Urinary bladder (tissue), 4 donors: ENCODE measurements at places on chromosomes 11 and 22. TPM values are rescaled to one million over a fixed set of nuclear protein-coding genes. Genes with fewer than 3 reads are reported as not detected.

The PARVG gene
- 8.5 TPM for polyA plus RNA-seq

The CYP2D6 gene
- polyA plus RNA-seq: 0.61 TPM

The GPR83 gene
- polyA plus RNA-seq: 0.08 TPM

The NTM gene
- 3.8 TPM for polyA plus RNA-seq

The TMEM191B gene
- 0.60 TPM for polyA plus RNA-seq

The LRRC10B gene
- 2.7 TPM for polyA plus RNA-seq

The EML3 gene
- 47.7 TPM for polyA plus RNA-seq

- DNase-seq: no peak
These were observed 5.2 kb downstream of the SLC25A1 start for GRCh38 chr22:19173047-19174035.

- DNase-seq: no peak
These were observed 25.5 kb downstream of the SHISAL1 start for GRCh38 chr22:44287121-44287693.

DNA sequence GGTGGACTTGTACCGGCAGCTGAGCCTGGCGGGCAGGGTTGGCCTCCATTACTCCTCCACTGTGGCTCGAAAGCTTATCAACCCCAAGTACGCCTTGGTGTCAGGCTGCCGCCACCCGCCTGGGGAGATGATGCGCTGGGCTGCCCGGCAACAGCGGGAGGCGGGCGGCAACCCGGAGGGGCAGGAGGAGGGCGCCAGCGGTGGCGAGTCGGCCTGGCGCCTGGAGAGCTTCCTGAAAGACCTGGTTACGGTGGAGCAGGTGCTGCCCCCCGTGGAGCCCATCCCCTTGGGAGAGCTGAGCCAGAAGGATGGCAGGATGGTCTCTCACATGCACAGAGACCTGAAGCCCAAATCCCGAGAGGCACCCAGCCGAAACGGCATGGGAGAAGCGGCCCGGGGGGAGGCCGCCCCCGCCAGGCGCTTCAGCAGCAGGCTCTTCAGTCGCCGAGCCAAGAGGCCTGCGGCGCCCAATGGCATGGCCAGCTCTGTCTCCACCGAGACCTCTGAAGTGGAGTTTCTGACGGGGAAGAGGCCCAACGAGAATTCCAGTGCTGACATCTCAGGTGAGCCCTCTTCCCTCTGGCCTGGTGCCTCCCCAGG lies 26.7 kb downstream of the FAM83F start:
- no peak for DNase-seq

- no peak for DNase-seq
These were observed 15.1 kb upstream of the SMIM38 start for GRCh38 chr11:69140635-69141034.

GRCh38 chr11:117582433-117582832 lies 214.6 kb downstream of the DSCAML1 start:
- DNase-seq: no peak

DNA sequence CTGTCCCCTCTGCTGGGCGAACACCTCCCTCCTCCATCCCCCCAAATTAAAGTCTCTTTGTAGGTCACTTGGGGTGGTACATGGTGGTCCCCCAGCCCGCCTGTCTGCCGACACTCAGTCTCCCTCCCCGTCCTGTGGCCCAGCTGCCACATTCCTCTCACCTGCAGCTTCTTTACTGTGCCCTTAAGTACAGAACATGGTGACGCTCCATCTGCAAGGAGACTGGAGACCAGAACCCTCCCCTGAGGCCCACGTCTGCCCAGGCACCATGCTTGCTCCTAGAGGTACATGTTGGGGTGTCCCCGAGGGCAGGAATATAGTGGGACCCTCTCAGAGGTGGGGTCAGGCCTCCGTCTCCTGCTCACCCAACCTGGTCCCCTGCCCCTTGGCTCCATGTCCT lies 5.6 kb upstream of the EHD1 start:
- no peak for DNase-seq

DNA sequence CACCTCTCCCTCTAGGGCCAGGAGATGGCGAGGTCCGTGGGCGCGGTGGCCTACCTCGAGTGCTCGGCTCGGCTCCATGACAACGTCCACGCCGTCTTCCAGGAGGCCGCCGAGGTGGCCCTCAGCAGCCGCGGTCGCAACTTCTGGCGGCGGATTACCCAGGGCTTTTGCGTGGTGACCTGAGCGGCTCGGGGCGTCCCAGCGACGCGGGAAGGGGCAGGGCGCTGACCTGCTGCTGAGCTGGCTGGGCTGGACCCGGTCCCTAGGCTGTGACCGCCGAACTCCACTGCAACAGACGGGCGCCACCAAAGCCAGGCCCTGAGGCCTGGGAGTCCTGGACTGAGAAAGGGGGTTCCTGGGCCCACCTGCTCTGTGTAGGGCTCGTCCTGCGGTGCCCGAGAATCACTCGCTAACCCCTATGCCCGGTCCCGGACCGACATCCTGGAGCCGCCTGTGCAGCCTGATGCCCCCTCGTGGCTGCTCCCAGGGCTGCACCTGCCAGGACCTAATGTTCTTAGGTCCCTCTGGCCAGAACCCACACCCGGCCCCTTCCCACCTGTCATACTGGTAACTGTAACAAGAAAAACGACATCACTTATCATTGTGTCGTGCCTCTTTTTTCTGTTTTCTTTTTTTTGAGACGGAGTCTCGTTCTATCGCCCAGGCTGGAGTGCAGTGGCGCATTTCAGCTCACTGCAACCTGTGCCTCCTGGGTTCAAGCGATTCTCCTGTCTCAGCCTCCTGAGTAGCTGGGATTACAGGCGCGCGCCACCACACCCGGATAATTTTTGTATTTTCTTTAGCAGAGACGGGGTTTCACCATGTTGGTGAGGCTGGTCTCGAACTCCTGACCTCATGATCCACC lies 15.0 kb downstream of the RHOD start:
- DNase-seq: no peak

DNA sequence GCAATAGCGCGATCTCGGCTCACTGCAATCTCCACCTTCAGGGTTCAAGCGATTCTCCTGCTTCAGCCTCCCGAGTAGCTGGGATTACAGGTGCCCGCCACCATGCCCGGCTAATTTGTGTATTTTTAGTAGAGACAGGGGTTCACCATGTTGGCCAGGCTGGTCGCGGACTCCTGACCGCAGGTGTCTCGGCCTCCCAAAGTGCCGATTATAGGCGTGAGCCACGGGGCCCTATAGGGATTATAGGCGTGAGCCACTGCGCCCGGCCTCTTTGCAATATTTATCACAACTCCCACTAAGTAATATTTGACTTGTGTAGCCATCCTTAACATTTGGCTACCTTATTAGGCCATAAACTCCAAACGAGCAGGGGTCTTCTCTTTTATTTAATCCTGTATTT lies 879 bp upstream of the CUL5 start:
- DNase-seq: no peak

DNA sequence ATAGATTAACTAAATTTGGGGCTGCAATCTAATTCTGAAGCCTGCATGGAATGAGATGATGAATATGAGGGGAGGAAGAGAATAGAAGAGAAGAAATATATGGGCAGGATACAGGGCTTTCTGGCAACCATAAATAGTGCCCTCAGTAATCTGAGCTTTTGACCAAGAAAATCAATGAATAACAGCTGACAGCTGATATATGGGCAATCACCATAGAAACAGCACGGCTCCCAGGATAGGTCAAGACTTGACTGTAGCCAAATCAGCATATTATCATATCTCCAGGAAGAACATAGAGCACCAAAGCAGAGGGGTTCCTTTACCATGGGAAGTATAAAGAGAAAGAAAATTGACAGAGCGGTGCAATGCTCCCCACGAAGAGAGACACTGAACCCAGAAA lies 643.8 kb upstream of the TENM4 start:
- DNase-seq: no peak

DNA sequence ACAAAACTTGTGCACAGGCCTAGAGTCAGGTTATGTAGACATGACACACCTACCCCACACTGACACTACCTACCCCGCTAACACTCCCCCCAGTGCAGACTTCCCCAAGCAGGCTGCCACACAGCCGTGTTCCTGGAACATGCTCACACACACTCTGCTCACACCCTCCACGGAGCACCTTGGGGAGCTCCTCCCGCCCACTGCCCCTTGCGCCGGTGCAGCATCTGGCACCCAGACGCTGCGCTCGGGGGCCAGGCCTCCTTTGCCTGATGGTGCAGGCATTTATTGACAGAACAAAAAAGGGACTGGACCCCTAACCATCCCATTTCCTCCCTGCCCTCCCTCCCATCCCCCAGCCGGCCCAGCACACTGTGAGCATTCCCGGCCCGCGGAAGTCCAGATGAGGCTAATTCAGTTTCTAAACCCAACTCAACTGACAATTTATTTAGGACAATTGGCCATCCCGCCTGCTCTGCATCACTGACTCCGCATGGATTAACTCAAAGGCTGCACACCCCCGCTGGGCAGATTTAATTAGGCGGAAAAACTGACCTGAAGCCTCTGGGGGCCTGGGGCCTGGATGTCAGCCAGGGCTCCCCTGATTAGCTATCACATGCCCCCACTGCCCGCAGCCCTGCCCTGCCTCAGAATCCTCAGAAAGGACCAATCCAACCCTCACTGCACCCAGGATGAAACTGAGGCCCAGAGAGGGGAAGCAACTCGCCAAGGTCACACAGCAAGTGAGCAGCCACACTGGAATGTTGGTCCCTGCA lies 30.1 kb downstream of the KCNC1 start:
- DNase-seq: no peak

DNA sequence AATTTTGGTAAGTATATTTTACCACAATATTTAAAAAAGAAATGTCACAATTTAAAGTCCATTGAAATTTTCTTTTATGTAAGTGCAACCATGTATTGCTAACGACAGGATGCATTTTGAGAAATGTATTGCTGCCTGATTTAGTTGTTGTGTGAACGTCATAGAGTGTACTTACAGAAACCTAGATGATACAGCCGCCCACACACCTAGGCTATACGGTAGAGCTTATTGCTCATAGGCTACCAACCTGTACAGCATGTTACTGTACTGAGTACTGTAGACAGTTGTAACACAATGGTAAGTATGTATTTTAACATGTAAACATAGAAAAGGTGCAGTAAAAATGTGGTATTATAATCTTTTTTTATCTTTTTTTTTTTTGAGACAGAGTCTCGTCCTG lies 48.1 kb downstream of the CBL start:
- DNase-seq: no peak

DNA sequence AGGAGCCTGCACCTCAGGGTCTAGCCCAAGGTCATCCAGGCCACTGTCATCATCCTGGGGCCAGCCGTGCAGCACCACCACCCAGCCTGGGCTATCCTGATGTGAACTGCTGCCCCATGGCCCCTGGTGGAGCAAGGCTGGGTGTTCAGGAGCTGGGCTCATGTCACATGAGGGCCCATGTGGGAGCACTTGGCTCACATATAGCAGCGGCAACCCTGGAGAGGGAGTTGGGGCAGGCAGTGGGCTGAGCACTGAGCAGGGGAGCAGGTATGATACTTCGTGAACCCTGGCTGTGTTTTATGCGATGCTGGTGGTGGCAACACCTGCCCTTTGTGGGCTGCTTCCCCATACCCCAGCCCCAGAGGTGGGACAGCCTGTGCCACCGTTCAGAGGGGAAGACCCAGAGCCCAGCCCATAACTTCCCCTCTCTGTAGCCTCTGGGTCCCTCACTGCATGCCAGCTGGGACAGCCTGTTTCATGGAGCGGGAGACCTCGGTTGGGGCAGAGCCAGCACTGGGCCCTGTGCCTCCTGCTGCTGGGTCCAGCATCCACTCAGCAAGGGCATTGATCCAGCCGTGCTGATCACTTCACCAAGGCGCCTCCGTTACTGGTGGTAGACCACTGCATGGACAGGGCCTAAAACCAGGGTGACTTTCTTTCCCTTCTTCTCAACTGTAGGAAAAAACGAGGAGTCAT lies 62.5 kb upstream of the SUSD2 start:
- no peak for DNase-seq

GRCh38 chr22:50086526-50086925 lies 1.3 kb upstream of the MLC1 start:
- peak; percentile 14 for DNase-seq

GRCh38 chr22:20549232-20549841 lies 41.9 kb downstream of the MED15 start:
- no peak for DNase-seq

GRCh38 chr11:44623341-44623730 lies 57.9 kb downstream of the CD82 start:
- DNase-seq: no peak

DNA sequence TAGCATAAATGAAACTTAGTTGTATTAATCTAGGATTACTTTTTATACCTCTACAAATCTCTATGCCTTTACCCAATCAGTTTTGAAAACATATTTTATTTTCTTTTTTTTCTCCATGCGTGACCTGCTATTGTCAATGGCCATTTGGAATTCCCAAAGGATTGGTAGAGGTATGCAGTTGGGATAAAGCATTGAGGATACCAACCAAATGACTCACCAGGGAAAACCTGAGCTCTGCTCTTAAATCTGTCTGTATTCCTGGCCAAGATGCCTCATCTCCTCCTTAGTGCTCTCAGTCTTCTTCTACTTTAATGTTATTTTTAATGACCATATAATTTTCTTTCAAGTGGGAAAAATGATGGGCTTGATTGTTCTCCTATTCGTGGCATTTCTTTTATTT lies 61.9 kb downstream of the EHF start:
- no peak for DNase-seq

GRCh38 chr11:73085189-73085875 lies 56.8 kb downstream of the FCHSD2 start:
- DNase-seq: no peak

- DNase-seq: no peak
These were observed 13.3 kb downstream of the CELF1 start for GRCh38 chr11:47539681-47540039.

DNA sequence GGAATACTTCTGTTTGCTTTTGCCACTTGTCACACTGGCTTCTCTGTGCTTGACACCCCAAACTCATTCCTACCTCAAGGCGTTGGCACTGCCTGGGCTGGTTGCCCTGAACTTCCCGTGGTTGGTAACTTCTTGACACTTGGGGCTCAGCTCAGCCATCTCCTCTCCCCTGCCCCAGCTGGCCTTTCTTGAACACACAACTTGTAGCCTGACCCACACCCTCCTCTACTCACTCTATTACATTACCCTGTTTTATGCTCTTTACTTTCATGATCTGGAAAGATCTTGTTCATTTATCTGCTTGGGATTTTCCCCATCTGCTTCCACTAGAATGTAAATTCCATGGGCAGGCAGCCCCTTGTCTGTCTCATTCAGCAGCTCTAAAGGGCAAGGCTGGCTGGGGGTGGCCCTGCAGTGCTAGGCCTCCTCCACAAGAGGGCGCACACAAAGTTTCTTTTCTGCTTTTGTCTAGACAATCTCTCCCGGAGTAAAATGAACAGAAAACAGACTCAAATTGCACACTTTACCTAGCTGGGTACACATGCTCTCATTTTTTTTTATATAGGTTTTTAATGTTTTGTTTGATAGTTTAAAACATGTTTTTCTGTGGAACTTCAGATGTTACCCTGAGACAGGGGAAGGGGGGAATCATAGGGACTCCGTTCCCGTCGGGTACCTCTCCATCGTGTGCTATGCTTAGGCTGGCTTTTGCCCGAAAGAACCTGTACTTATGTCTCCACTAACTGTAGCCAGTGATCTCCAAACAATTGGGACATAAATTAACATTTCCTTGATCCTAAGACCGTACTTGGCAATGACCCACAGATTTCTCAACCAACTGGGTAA lies 16.4 kb upstream of the MRGPRX2 start:
- no peak for DNase-seq
